Activated gamma-delta T cell treated with anti-CD3 and anti-CD28 coated beads, Interleukin-2, amount 50 U/mL, for 16 hours (primary cell): ENCODE measurements at places on chromosomes 16 and 17.

GRCh38 chr17:28949185-28950016 is 1.9 kb downstream of the PHF12 start:
- DNase-seq = peak; percentile 23

DNA sequence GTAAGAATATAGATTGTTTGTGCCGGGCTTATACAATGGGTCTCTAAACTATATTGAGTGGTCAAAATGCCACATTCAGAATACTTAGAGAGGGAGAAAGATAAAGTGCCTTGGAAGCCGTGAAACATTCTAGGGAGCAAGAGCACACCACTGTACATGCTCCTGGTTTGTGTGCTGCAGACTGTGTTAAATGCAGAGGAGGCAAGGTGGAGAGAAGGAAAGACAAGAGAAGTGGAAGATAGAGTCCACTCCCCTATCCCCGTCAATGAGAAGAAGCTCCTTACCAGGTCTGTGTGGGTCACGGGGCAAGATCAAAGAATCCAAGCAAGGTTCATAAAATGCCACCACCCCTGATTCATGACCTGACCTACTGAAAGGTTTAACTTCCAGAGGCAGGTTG is 267.1 kb upstream of the TBX2 start:
- no peak for DNase-seq

DNA sequence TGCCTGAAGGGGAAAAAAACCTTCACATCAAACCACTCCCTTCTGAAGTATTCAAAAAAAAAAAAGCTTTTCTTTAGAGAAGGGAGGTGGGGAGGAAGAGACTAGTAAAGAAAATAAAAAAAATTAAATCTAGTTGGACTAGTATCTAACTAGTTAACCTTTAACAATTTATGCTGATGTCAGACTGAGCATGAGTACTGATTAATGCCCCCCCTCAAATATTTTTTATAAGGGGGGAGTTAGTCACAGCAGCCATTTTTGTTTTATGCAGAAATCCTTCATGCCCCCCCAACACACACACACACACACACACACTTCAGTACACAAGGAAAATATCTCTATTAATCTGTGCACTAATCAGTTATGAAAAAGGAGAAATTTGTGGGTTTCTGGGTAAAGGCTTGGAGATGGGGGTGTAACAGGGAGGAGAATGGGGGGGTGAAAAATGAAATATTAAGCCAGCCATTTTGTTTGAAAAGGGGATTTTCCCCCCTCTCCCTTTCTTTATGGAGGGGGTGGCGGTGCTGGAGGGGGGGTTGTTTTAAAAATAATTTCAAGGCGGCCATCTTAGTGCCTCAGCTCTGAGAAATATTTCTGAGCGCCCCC is 4.7 kb upstream of the CHD3 start:
- no peak for DNase-seq

GRCh38 chr17:13581925-13582324 is 19.8 kb downstream of the HS3ST3A1 start:
- DNase-seq = no peak

DNA sequence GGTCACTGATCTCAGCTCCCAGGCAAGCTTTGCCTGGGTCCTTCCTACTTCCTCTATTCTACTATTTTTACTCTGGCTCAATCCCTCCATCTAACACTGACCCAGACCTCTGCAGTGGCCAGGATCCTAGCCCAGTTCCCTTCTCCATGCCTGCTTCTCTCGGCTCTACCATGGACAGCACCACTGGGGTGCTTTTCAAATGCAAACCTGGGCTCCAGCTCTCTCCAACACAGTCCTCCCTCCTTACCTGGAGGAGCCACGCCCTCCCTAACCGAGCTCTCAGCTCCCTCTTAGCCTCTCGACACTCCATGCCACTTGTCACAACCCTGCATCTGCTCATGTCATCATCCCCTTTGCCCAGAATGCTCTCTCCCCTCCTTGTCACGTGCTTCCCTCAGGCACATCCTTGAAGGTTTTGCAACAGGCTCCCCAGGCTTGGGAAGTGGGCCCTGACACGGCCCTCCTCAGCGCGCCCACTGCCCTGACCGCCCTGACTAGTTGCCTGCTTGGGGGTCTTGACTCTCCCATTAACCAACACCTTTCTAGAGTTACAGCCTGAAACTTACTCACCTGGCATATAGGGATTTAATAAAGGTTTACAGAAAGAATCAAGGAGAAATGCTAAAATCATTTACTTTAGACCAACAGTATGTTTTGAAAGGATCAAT is 41.6 kb downstream of the MARF1 start:
- DNase-seq = no peak

GRCh38 chr17:3892095-3892998 is 506 bp downstream of the CAMKK1 start:
- peak; percentile 64 for DNase-seq

GRCh38 chr17:71067669-71068407 is 898.5 kb downstream of the KCNJ2 start:
- DNase-seq = no peak

DNA sequence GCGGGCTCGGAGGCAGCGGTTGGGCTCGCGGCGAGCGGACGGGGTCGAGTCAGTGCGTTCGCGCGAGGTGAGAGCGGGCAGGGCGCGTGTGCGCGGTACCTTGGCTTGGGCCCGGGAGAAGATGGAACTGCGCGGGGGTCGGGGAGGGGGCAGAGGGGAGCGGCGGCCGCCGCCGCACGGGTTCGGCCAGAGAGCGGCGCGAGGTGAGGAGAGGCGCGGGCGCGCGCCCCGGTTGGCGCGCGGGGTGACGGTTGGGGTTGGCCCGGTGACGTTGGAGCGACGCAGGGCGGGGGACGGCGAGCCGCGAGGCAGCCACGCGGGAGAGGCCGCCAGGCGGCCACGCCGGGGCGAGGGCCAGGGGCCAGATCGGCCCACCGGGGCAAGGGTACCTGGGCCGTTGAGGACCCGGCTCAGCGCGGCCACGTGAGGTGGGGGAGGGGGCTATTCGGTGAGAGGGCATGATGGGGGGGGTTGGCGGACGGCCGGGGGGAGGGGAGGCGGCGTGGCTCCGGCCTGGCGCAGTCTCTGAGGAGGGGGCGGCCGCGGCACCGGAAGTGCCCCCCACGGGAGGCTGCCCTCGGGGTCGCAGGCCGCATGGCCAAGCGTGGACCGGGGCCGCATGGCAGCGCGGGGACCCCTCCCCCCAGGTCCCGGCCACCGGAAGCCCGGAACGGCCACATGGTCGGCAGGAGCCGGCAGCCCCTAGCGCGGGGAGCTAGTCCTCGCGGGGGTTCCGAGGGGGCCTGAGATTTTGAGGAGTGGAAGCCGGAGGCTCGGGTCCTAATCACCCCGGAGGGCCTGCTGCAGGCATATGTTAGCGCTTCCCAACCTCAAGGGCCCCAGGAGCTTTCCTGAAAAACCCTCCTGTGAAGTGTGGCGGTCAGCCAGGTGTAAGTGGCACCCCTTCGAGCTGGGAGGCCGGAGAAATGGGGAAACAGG is 527 bp downstream of the EIF5A start:
- no peak for DNase-seq

DNA sequence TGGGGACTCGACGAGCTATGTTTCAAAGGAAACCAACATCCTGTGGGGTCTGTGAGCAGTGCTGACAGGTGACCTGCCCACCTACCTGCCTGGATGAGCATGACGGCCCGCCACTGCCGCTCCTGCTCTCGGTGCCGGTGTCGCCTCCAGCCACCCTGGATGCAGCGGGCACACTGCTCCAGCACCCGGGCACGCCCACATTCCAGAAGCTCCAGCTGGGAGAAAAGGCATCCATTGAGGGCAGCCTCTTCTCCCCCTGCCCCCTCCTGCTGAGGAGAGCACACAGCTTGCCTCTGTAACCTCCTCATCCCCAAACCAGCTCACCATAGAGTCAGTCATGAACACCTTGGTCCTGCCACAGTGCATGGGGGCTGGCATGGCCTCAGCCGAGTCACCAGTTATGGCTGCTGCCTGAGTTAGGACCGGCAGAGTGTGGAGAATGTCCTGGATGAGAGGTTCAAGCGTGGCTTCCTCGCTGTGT is 14.3 kb downstream of the ZNHIT3 start:
- no peak for DNase-seq

DNA sequence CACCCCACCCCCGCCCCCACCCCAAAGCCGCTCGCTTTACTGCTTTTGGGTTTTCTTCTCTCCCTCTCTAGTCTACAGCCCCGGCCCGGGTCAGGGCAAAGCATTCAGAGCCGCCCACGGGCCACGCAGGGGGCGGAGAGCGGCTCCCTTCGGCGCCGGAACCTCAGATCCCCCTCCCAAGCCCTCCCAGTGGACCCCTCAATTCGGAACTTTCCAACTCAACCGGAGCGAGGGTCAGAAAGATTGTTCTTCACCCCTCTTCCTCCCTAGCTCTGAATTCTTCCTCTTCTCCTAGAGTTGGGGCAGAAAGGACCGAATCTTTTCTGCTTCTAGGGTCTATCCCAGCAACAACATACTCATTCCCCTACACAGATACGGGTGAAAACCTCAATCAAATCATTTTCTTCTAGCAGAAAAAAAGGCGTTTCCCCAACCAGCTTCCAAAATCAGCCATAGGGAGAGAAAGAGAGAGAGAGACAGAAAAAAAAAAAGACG is 1.0 kb downstream of the HOXB2 start:
- no peak for DNase-seq

GRCh38 chr17:55452139-55452790 is 30.6 kb upstream of the MMD start:
- no peak for DNase-seq

DNA sequence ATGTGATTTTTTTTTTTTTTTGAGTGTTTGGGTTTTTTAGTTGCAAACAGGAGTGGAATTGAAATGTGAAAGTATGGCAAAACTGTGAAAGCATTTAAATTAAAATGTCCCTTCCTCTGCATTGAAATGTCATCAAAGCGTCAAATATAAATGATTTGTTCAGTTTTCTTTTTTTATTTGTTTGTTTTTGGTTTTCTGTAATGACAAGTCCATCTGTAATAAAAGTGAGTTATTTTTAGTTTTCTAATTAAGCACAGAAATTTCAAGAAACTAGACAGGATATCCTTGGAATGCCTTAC is 1.9 kb upstream of the TOB1 start:
- DNase-seq = no peak

DNA sequence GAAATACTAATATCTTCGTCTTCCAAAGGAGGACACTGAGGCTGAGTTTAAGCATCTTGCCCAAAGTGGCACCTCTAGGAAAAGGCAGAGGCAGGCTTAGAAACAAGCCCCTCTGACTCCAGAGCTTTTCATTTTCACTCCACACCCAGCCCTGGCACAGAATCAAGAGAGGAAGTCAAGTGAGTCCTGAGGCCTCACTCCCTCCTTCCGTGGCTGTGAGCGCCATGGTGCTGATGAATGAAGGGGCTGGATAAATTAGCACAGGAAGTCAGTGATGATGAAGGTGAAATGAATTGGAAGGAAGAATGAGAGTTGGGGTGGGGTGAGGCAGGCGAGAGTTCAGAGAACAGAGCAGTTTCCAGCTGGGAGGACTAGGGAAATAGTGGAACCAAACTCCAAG is 179.3 kb downstream of the TMEM132E start:
- no peak for DNase-seq

- DNase-seq = no peak
These were observed 2.2 kb upstream of the CMIP start for GRCh38 chr16:81442220-81442915.

- DNase-seq = peak; percentile 43
These were observed 13.0 kb upstream of the SPNS3 start for GRCh38 chr17:4420692-4421131.

- no peak for DNase-seq
These were observed 89.3 kb downstream of the SMG6 start for GRCh38 chr17:2214047-2214928.

GRCh38 chr17:55067697-55068439 is 99.3 kb downstream of the STXBP4 start:
- no peak for DNase-seq

- no peak for DNase-seq
These were observed 158.1 kb downstream of the PRKCA start for GRCh38 chr17:66460558-66460957.

DNA sequence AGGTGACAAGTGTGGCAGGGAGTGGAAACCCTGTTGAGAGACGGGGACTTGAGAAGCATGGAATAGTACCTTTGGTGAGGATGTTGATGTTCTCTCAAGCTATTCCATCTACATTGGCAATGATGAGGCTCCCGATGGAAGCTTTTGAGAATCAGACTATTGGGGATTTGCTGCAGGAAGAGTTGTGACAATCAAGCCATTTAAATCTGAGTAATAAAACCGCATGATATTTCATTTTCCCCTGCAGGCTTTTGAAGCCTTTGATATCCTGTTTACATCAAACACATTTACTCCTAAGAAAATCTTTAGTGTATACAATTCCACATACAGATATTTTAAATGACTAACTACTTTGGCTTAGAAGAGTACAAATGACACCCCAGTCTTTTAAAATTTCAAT is 49.0 kb upstream of the CRYM start:
- DNase-seq = no peak

GRCh38 chr17:13283606-13284005 is 265.8 kb upstream of the ELAC2 start:
- DNase-seq = no peak

DNA sequence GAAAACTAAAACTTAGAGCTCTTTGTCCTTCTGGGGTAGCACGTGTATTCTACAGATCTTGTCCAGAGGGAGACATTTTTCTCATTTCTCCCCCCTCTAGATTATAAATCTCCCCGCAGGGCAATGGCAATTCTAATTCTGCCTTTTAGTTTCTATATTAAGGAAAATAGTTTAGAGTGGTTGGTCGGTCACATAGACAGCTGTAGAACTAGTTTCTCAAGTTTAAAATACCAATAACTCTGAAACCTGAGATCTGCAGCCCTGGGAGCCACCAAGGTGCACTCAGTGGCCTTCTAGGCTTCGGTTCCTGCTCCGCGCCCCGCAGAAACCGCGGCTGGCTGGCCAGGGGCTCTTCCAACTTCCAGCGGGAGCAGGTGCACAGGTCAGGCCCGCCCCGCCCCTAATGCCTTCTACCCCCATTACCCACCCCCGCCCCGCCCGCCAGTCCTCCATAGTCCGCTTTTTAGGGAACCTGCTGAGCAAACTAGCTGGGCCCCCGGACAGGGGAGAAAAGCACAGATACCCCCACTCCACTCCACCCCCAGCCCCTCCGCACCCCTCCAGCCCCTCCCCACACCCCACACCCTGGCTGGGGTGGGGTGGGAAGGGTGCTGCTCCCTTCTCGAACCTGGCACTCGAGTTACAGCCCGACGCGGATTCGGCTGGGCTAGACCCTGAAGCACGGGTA is 431 bp downstream of the SLFN11 start:
- DNase-seq = no peak

- DNase-seq = no peak
These were observed 61.4 kb upstream of the IRX3 start for GRCh38 chr16:54347961-54348360.
